GOT3 (cell line): ENCODE measurements at places on chromosomes 6 and 20.
A peak's percentile ranks its signal among the peaks of the same experiment; 100 is the strongest.

GRCh38 chr6:71419217-71420094 lies 130.8 kb downstream of the OGFRL1 start:
- DNase-seq: no peak

DNA sequence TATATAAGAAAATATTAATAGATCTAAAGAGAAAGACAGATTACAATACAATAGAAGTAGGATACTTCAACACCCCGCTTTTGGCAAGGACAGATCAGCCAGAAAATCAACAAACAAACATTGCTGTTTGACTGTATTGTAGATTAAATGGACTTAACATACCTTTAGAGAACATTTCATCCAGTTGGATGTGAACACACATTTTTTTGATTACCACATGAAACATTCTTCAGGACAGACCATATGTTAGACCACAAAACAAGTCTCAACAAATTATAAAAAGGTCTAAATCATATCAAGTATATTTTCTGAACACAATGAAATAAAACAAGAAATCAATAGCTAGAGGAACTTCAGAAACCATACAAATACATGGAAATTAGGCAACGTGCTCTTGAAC lies 148.2 kb downstream of the TRMT11 start:
- no peak for DNase-seq

GRCh38 chr6:5389086-5389745 lies 127.9 kb downstream of the FARS2 start:
- DNase-seq: no peak

DNA sequence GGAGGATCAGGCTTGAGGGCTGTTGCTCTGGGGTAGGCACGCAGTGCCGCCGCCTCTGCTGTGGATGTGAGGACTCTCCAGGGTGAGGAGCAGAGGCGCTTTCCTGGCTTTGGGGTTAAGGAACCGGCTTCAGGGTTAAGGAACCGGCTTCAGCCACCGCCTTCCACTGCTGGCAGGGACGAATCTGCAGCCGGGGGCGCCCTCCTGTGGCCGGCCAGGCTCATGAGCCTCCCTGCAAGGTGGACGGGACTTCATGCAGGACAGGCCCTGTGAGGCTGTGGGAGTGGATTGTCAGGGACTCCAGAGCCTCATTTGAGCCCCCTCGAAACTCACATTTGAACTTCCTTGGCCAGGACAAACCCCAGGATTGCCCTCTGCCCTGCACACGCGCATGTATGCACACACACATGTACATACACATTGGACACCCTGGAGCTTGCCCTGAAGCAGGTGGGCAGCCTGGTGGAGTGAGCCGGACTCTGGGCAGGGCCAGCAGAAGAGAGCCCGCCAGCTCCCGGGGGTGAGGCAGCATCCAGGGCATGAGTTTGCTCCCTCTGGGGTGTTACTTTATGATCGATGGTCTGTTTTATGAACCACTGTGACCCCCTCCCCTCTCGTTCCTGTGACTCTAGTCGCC lies 146.9 kb downstream of the PHACTR3 start:
- DNase-seq: peak; percentile 67

DNA sequence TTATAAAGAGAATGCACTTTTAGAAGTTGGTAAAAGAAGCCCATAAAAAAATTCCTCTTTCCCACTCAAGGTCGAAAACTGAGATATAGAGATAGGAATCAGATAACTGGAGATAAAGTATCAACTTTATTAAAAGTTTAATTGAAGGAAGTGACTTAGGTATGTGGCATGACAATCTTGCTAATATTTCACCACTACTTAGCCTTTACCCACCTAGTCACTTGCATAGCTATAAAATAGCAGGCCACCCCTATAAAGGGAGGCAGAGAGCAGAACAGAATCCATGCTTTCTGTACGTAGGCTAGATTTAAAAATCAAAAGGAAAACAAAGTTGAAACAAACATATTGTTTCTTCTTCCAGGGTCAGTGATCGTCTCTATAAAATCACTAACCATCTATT lies 13.2 kb upstream of the TBC1D32 start:
- DNase-seq: no peak

- no peak for DNase-seq
These were observed 10.2 kb upstream of the EEF1A2 start for GRCh38 chr20:63509088-63509564.
